ENCODE measurements at places on chromosomes 3 and 15. TPM values are rescaled to one million over a fixed set of nuclear protein-coding genes. Genes with fewer than 3 reads are reported as not detected.

Gene CDC25A
- total RNA-seq = 0.61 TPM

Gene SPINK8
- total RNA-seq = not detected

Gene NLGN1
- not detected for total RNA-seq

Gene CA12
- not detected for total RNA-seq

Gene KIF23
- total RNA-seq = 0.30 TPM

Gene ZPLD1
- not detected for total RNA-seq

Gene PGBD4
- total RNA-seq = 5.7 TPM

Gene SERPINI2
- not detected for total RNA-seq

Gene ACKR2
- 1.1 TPM for total RNA-seq

Gene C3orf80
- not detected for total RNA-seq

Gene HACD3
- total RNA-seq = 18.3 TPM

Gene SPINT1
- 1.00 TPM for total RNA-seq

Gene PCOLCE2
- not detected for total RNA-seq

DNA sequence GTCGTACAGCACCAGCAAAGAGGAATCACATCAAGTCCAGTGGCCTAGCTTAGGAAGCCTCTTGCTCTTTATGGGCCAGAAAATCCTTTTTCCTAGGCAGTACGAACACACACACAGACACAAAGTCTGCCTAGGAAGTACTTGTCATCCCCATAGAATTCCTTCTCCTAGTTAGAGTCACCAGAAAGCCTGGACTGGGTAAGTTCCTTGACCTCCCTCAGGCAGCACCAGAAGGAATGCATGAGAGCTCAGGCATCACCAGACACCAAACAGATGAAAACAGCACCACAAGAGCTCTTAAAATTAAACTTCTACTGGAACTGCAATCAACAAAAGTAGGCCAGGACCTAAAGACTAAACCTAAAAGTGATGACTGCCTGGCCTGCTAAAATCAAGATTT is 192.9 kb upstream of the CCDC54 start:
- no peak overlapping the region for H3K27ac ChIP-seq
- no peak for DNase-seq
- no peaks in the 10 kb centered on the region for H3K36me3 ChIP-seq
- no peaks in the 10 kb centered on the region for H3K4me1 ChIP-seq

- H3K27ac ChIP-seq = no peak overlapping the region
- DNase-seq = no peak
- no peaks in the 10 kb centered on the region for H3K36me3 ChIP-seq
- no peak overlapping the region for H3K4me3 ChIP-seq
Observed at GRCh38 chr3:45546126-45546620, 48.4 kb upstream of the LIMD1 start.

DNA sequence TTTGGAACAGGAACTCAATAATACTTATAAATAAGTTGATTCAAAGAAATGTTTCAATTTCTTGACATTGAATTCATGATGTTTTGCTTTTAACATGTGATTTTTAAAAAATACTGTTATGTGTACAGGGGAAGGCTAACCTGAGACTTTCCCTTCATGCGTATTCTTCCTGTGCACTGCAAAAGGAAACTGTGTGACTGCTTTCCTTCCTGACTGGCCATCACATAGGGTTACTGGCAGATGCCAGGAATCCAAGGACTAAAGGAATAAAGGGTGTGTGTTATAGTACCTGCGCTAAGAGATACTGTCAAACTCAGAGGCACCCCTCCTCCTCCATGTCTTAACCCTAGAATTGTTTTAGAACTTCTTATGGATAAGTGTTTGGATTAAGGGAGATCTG is 236.0 kb downstream of the UBE2E2 start:
- peaks cover 26% of the 10 kb centered on the region for H3K4me1 ChIP-seq
- no peaks in the 10 kb centered on the region for H3K36me3 ChIP-seq
- H3K4me3 ChIP-seq = no peak overlapping the region
- H3K27me3 ChIP-seq = no peaks in the 10 kb centered on the region
- DNase-seq = no peak

DNA sequence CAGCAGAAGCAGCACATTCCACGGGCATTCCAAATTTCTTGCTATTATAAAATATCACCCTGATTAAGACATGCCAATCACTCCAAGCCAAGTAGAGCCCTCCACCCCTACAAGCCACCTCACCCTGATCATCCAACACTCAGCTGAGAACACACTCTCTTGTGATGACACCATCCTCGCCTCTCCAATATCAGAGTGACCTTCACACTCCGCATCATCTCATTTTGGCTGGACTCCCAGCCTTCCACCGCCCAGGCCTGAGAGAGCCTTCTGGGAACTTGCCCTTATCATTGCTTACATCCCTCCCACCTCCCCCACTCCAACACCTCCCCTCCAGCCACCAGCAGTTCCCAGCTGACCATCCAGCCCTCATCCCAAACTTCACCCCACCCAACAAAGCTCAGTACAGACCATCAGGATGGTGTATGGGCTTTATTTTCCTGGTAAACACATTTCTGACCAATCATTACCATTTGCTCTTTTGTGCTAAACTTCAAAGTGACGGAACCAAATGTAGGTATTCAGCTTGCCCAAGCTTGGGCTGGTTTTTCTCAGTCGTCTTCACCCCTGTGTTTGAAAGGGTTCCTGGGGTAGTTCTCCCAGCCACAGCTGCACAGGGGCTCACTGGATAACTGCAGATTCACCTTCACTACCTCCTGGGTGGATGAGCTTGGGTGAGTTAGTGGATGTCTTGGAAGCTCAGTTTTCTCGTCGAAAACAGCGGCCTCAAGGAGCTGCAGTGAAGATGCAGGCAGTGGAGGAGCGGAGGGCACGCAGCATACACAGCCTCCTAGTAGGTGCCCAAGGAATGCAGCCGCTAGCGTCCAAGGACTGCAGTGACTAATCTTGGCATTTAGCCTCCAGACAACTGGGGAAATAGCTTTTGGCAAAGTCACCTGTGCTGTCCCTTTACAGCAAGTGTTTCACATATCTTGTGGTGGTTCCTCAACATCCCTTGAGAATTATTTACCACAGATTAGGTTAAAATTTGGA is 115.1 kb downstream of the LIPC start:
- H3K27me3 ChIP-seq = no peaks in the 10 kb centered on the region
- DNase-seq = no peak
- H3K4me1 ChIP-seq = peaks cover 12% of the 10 kb centered on the region

GRCh38 chr3:195356151-195357086 is 85.5 kb upstream of the XXYLT1 start:
- no peaks in the 10 kb centered on the region for H3K36me3 ChIP-seq
- peak overlapping the region; percentile 1 for H3K27ac ChIP-seq
- H3K27me3 ChIP-seq = no peaks in the 10 kb centered on the region
- H3K4me3 ChIP-seq = no peak overlapping the region
- no peaks in the 10 kb centered on the region for H3K4me1 ChIP-seq
- no peak for DNase-seq

GRCh38 chr3:129526121-129526900 is 2.1 kb upstream of the RHO start:
- no peaks in the 10 kb centered on the region for H3K36me3 ChIP-seq
- H3K27ac ChIP-seq = no peak overlapping the region
- H3K27me3 ChIP-seq = no peaks in the 10 kb centered on the region

- H3K27ac ChIP-seq = no peak overlapping the region
- no peaks in the 10 kb centered on the region for H3K4me1 ChIP-seq
- no peak for DNase-seq
Observed at GRCh38 chr15:73284090-73284716, 84.6 kb downstream of the HCN4 start.

GRCh38 chr3:190105876-190106275 is 14.8 kb downstream of the P3H2 start:
- no peaks in the 10 kb centered on the region for H3K27me3 ChIP-seq
- H3K4me1 ChIP-seq = no peaks in the 10 kb centered on the region
- H3K36me3 ChIP-seq = no peaks in the 10 kb centered on the region
- H3K4me3 ChIP-seq = no peak overlapping the region

DNA sequence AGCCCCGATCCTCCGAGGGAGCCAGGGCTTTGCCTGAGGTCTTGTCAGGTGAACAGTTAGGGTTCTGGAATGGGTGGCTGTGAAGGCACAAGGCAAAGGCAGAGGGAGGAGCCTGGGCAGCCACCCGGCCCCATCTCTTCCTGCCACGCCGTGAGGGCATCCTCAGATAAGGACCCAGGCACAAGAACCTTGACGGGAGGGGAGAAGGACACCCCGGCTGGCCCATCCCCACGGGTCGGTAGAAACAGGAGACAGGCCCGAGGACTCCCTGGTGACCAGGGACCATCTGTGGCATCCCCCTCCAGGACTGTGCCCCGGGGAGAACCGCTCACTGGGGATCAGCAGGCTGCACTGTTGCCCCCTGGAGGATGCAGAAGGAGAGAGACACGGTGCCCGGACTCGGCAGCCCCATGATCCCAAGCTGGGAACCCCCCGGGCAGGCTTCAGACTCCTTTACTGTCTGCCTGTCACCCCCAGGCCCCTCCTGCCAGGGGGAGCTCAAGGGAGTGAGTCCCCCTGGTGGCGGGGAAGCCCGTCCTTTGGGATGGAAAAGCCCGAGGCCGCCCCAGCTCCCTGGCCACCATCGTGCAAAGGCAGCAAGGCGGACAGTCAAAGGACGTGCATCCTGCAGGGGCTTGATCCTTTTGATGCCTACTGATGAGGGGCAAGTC is 12.3 kb upstream of the PCSK6 start:
- peak; percentile 10 for DNase-seq
- H3K36me3 ChIP-seq = no peaks in the 10 kb centered on the region
- H3K4me3 ChIP-seq = peak overlapping the region; percentile 24

- no peak for DNase-seq
- H3K27ac ChIP-seq = no peak overlapping the region
- H3K4me1 ChIP-seq = no peaks in the 10 kb centered on the region
- no peaks in the 10 kb centered on the region for H3K27me3 ChIP-seq
- H3K36me3 ChIP-seq = no peaks in the 10 kb centered on the region
Observed at GRCh38 chr3:131914090-131914691, 120.6 kb downstream of the CPNE4 start.

DNA sequence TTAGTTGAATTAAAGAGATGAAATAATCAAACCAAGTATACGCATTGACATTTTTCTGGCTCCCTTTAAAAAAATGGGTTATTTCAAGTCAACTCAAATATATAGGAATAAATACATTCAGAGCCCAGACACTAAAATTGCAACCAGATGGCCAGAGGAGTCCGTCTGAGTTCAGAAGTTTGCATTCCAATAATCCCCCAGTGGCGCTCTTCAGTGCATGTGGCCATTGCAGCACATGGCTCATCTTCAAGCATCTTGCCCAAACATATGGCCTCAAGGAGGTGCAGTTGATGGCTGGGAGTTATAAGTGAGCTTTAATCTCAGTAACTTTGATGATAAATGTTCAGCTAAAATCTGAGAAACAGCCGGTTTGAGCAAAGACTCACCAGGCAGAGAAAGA is 295.8 kb upstream of the LRRN1 start:
- H3K27me3 ChIP-seq = no peaks in the 10 kb centered on the region
- no peak overlapping the region for H3K4me3 ChIP-seq
- no peak for DNase-seq
- H3K4me1 ChIP-seq = no peaks in the 10 kb centered on the region
- H3K27ac ChIP-seq = no peak overlapping the region

DNA sequence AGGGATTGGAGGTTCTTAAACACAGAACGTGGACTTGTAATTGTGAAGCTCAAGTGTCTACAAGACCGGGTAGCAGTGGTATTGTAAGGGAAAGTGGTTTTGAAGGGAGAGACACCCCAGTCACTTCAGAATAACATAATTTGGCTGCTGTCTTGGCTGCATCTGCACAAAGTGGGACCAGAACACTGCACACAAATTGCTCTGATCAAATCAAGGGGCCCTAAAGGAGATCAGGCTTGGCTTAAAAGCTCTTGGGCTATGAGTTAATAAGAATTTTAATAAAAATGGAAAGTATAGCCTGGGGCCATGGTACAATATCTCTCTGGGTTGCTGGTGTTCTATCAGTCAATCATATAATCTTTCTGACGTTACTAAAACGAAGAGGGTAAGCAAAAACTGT is 356.1 kb upstream of the ICE2 start:
- H3K27me3 ChIP-seq = no peaks in the 10 kb centered on the region
- H3K27ac ChIP-seq = no peak overlapping the region
- H3K36me3 ChIP-seq = no peaks in the 10 kb centered on the region
- H3K4me3 ChIP-seq = no peak overlapping the region
- peaks cover 12% of the 10 kb centered on the region for H3K4me1 ChIP-seq

DNA sequence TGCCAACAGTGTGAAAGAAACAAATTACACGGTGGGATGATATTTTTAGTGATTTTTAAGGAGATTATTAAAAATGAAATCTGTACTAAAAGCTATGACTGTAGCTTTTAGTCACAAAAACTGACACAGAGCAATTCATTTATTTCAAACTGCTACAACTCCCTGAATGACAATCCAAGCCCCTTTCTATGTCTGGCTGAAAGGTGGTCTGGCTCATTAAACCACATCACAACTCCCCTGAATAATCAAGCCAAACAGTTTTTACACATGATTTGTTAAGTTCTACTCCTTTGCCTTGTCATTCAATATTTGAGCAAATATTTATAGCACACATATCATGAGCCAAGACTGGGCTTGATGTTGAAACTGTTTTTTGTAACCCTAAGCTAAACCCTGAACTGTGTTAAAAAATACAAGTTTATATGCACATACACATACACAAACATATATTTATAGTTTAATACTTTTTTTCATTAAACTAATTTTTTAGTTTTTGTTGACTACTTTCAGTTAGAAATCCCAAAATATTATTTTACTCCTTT is 125.5 kb downstream of the RBMS3 start:
- no peak overlapping the region for H3K27ac ChIP-seq
- no peak for DNase-seq

- peak overlapping the region; percentile 68 for H3K4me3 ChIP-seq
- peaks cover 26% of the 10 kb centered on the region for H3K4me1 ChIP-seq
- no peaks in the 10 kb centered on the region for H3K27me3 ChIP-seq
Observed at GRCh38 chr3:23810343-23811184, 4.8 kb downstream of the UBE2E1 start.

- H3K36me3 ChIP-seq = no peaks in the 10 kb centered on the region
- H3K27ac ChIP-seq = no peak overlapping the region
- peaks cover 82% of the 10 kb centered on the region for H3K4me1 ChIP-seq
- no peaks in the 10 kb centered on the region for H3K27me3 ChIP-seq
- H3K4me3 ChIP-seq = no peak overlapping the region
- no peak for DNase-seq
Observed at GRCh38 chr3:108130701-108131474, 40.1 kb upstream of the CD47 start.
